ENCODE measurements at places on chromosomes 16 and 17.

GRCh38 chr17:12993631-12994030 is 24.2 kb downstream of the ELAC2 start:
- no peak for DNase-seq

DNA sequence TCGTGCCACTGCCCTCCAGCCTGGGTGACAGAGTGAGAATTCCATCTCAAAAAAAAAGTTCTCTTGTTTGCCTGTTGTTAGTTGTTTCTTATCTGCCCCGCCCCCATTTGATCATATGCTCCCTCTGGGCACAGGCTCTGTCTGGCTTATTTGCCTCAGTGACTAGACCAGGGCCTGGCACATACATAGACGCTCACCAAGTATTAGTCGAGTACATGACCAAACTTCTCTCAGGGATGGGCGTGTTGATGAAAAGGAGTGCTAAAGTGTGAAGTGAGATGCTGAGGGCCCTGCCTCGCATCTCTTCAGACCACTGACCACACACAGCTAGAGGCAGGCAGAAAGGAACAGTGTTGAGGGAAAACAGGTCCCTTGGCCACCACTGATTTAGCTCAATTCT is 3.3 kb upstream of the HELZ start:
- no peak for DNase-seq

DNA sequence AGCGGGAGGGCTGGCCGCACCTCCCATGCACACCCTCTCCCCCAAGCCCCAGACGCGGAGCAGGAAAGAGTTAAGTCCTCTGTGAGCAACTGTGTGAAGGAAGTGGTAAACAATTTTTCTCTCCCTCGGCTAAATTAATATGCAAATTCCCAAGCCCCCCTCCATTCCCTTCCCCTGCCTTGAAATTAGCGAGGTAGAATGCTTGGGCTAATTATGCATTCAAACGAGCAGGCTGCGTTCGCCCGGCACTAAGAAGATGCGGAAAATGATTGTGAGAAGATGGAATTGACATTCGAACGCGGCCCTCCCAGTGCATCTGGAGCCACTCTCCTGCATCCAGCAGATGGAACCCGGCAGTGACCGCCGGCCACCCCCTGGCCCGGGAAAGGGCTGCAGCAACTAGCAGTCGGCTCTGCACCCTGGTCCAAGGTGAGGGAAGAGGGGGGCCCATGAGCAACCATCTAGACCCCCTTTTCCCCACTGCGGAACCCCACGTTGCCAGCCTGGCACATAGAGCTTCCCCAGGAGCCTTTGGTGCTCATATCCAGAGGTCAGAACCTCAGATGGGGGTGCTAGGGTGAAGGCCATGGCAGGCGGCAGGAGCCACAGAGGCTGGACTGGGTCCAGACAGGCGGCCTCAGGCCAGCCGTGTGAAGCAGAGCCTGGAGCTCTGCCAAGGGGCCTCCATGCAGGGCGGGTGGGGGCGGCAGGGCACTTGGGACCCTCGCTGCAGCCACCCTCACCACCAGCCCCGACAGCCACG is 49.1 kb upstream of the ACSF3 start:
- no peak for DNase-seq

- DNase-seq: no peak
These were observed 8.4 kb upstream of the SRCIN1 start for GRCh38 chr17:38613981-38614779.

- DNase-seq: no peak
These were observed 24.0 kb downstream of the MXRA7 start for GRCh38 chr17:76686538-76687297.

DNA sequence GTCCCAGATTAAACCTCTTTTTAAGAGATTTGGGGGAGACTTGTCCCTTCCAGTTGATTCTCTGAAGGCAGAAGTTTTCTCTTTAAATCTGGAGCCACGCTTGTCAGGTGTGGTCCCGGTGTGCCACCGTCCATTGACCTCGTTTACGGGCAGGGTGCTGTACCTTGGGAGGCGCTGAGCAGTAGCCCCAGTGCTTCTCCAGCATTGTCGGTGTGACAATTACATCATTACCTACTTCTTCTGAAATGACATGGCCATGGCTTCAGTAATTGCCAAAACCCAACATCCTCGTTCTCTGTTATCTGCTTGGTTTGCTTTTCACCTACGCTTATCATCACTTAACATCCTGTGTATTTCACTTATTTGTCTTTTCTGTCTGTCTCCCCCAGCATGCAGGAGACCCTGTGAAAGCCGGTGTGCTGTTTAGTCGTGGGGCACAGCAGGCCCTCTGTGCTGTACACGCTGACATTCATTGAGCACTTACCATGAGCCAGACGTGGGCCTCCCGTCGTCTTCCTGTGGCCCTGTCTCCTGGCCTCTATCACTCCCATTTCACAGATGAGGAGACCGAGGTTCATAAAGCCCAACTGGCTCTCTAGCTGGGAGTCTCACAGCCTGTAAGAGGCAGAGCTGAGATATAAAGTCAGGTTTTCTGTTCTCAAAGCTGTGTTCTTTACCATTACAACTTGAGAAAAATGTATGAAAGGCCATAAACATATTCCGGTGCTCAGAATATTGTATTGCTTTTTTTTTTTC is 143.9 kb downstream of the CMIP start:
- DNase-seq: no peak

DNA sequence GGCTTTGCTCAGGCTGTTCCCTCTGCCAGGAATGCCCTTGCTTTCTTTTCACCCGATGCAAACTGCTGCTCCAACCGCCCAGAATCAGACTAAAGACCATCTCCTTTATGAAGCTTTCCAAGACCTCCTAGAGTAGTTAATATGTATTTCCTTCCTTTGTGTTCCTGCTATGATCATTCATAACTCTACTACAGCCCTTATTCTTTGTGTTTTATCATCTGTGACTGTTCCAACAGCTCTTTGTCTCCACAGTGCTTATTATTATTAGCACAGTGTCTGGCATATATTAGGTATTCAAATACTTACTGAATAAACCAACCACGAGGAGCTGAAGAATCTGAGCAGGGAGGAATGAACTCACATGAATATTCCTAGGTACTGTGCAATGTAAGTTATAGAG is 7.6 kb downstream of the PSME3IP1 start:
- no peak for DNase-seq

- DNase-seq: no peak
These were observed 15.4 kb downstream of the ZFPM1 start for GRCh38 chr16:88468275-88469129.

DNA sequence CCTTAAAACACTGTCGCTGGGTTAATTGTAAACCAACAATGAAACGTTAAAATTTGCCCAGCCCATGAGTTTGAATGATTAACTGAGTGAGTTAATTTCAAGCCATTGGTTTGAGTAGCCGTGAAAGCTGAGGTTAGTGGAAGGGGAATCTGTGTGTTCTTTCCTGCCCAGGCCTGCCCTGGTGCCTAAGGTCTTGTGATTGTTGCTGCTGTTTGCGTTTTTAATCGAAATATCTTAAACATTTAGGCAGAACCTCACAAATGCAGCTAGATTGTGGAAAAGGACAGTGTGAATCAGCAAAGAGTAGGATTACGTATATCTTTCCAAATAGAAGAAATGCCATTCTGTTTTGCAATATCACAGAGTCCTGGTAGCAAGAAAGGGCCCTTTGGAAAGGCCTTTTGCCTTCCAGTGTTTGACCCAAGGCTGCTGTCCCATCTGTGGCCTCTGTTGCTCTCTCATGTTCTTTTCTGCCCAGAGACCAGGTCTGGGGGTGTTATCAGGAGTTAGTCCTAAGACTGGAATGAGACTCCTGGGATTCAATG is 113.8 kb downstream of the MSI2 start:
- DNase-seq: no peak

DNA sequence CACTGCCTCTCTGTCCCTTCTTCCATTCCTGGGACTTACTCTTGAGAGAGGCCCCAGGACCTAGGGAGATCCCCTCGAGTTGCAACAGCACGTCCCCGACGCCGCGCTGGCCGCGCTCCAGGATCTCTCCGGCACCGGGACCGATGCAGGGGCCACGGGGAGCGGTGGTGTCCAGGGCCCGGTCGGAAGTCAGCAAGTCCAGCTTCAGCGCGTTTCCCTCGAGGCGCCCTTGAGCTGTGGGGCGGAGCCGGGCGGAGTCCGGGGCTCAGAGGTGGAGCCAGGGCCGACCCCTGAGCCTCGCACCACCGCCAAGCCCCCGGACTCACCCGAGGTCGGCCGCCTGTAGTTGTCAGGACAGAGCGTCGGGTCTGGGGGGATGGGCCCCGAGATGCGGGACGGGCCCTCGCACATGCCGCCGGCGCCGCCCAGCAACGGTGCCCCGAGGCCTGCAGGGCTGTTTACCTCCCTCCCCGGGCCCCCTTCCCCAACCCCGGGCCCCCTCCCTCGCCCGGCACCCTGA is 458 bp downstream of the ENKD1 start:
- DNase-seq: peak; percentile 34

GRCh38 chr16:48834576-48834975 is 224.6 kb upstream of the N4BP1 start:
- DNase-seq: no peak

GRCh38 chr17:1852327-1852726 is 22.5 kb downstream of the RPA1 start:
- no peak for DNase-seq

DNA sequence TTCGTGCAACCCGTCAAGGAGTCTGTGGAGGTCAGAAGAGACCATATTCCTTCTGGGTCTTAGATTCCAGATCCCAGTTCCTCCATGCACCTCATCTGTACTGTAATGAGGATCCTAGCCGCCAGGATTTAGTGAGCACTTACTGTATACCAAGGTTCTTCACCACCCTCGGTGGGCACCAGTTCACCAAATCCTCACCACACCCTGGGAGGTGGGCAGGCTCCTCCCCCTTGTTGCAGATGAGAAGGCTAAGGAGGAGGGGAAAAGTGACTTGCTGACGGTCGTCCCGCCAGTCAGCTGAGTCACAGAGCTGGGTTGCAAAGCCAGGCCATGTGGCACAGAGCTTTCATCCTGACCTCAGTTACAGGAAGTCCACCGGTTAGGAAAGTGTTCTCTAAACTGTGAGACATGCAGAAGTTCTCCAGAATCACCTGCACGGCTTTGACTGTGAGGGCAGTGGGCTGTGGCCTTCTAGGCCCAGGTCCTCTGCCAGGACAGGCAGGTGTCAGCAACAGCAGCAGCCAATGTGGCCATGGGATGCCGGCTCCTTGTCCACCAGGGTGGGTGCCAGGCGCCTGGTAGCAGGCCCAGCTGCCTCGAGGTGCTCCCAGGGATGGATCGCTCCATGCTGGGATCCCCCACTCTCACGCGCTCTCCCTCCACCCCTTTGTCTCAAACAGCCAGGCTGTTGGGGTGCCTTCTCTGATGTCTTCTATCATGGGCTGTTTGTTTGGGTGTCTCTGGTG is 240.3 kb upstream of the GSE1 start:
- no peak for DNase-seq

- peak; percentile 27 for DNase-seq
These were observed 3.7 kb upstream of the SLC16A11 start for GRCh38 chr17:7047566-7047965.

GRCh38 chr16:87216148-87216840 is 100.9 kb downstream of the C16orf95 start:
- DNase-seq: no peak

- DNase-seq: no peak
These were observed 86.4 kb downstream of the MRM1 start for GRCh38 chr17:36687736-36688135.

- DNase-seq: no peak
These were observed 22.8 kb upstream of the WFDC1 start for GRCh38 chr16:84271866-84272265.

GRCh38 chr17:76196675-76197074 is 43.6 kb downstream of the RNF157 start:
- no peak for DNase-seq

GRCh38 chr16:13823501-13823900 is 96.5 kb upstream of the ERCC4 start:
- no peak for DNase-seq

GRCh38 chr17:61248399-61248798 is 151.2 kb upstream of the TBX2 start:
- DNase-seq: no peak

- DNase-seq: no peak
These were observed 70.2 kb downstream of the SPAG9 start for GRCh38 chr17:51050291-51051033.

DNA sequence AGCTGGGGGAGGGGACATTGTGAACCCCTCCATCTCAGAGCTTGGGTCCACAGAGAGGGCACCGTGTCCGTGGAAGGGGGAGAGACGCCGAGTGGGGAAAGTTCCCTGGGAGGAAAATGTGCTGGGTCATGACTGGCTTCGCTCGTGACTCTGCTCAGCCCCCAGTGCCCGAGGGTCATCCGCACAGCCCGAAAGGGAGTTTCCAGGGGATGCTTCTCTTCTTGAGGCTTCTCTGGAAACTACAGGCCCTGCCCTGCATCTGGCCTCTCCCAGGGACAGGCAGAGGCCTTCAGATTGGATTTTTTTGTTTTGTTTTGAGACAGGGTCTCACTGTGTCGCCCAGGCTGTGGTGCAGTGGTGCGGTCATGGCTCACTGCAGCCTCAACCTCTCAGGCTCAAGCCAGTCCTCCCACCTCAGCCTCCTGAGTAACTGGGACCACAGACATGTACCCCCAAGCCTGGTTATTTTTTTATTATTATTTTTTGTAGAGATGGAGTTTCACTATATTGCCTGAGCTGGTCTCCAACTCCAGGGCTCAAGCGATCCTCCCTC is 9.8 kb upstream of the GSE1 start:
- DNase-seq: no peak

DNA sequence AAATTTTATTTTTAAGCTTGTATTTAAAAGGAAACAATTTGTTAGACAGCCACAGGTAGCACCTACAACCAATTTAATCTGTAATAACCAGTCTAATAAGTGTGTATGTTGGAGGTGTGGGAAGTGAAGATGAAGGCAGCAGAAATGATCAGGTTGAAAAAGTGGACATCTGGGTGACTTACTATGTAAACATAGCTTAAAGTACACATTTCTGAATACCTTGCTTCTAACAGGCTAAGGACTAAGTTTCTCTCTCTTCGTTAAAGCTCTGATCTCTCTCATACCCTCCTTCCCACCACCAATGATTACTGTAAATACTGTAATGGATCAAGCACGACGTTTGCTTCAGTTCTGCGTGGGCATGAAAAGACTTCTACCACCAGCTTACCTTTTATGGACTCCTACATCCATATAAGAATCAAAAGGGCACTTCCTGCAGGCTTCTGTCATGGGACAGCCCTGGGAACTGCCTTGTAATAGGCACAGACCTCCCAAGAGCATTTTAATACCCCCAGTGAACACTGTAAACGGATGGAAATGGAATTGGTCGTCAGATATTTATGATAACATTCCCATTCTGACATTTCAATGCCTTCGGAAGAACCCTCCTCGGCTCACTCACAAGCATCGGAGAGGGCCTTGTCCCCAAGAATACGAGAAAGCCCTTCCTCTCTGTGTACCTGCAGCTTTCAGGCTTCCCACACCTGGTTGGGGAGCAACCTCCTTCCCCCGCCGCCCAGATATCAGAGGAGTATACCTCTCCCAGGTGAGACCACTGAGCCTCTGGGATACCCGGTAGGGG is 700 bp downstream of the CCDC43 start:
- no peak for DNase-seq

GRCh38 chr17:50565402-50566350 is 5.2 kb downstream of the CACNA1G start:
- no peak for DNase-seq
